Mucosa of gallbladder (tissue), 1 donor: ENCODE measurements at places on chromosomes 3 and 15.

- DNase-seq = no peak
Observed at GRCh38 chr3:104040896-104041295, 1325.8 kb upstream of the ALCAM start.

DNA sequence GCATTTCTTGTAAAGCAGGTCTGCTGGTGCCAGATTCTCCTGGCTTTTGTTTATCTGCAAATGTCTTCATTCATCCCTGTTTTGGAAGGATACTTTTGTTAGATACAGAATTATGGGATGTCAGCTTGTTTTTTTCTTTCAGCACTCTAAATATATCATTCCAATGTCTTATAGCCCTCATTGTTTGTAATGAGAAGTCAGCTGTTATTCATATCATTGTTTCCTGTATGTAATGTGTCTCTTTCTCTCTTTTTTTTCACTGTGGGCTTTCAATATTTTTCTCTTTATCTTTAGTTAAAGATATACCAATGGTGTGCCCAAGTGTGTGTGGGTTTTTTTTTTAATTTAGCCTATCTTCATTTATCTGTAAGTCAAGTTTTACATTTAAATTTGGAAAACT lies 65.6 kb upstream of the DCP1A start:
- DNase-seq = no peak

DNA sequence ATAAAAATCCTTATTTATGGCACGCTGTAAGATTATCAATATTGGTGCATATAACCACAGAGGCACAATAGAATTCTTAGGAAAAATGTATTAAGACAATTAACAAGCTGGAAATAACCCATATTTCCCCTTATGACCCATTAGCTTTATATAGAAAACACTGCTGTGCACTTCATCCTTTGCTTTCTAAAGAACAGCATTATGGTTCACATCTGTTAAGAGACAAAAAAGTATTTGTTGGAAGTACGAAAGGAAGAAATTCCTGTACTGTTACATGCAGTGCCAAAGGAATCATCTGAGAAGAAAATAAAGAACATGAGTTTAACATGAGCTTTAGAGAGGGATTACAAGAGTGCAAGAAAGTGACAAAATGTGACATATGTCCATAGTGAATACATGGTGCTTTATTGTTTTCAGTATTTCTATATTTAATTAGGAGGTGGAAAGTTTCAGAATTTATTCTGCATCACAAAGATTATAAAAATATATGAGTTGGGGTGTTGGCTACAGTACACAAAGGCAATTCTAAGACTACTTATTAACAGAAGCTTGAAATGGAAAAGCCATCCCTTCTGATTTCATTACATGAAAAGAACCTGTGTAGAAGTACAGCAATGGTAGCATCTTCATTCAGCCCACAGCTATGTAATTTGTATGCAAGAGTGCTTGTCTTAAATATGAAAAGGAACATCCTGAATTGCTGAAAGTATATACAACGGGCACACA lies 6.8 kb downstream of the UBE3A start:
- DNase-seq = no peak

GRCh38 chr3:177973241-177973840 lies 562.9 kb upstream of the KCNMB2 start:
- DNase-seq = no peak
